Activated CD8-positive, alpha-beta T cell treated with anti-CD3 and anti-CD28 coated beads for 36 hours (primary cell): ENCODE measurements at places on chromosomes 5 and 9.

DNA sequence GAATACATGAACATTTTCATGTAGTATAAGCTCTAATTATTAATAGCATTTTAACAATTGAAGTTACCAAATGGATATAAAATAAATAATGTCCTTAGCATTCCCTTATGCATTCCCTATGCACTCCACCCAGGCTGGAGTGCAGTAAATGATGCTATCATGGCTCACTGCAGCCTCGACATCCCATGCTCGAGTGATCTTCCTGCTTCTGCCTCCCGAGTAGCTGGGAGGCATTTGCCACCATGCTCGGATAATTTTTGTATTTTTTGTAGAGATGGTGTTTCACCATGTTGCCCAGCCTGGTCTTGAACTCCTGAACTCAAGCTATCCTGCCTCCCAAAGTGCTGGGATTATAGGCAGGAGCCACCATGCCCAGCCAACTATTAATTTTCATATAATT lies 184.0 kb downstream of the PBX3 start:
- no peak for DNase-seq

DNA sequence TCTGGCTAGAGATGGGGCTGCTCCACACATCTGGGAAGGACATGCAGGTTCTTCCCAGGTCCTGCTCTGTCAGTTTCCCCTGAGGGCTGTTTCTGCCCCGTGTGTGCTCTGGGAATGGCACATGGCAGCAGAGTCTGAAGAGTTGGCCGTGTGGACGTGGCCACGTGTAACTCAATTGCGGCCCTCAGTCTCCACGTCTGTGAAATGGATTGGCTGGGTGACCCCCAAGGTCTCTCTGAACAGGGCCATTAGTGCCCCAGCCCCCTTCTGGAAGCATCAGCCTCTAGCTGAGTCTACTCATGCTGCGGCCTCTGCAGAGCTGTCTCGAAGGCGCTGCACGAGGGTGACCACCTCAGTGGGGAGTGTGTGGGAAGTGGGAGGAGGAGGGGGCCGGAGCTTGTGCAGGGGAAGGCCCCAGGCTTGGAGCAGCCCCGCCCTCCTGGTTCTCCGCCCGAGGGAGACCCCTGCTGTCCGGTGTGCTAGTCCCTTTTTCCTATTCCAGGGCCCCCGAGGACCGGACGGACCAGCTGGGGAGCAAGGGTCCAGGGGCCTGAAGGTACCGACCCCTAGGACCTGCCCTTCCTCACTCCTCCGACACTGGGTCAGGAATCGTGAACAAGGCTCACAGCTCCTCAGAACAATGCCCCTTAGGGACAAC lies 58.9 kb upstream of the ORM1 start:
- peak; percentile 7 for DNase-seq

GRCh38 chr9:72945391-72945790 lies 7.5 kb downstream of the ALDH1A1 start:
- DNase-seq = no peak

GRCh38 chr5:134100283-134101091 lies 14.0 kb upstream of the TCF7 start:
- DNase-seq = peak; percentile 94

- no peak for DNase-seq
Observed at GRCh38 chr5:139817362-139817761, 21.8 kb downstream of the PSD2 start.

DNA sequence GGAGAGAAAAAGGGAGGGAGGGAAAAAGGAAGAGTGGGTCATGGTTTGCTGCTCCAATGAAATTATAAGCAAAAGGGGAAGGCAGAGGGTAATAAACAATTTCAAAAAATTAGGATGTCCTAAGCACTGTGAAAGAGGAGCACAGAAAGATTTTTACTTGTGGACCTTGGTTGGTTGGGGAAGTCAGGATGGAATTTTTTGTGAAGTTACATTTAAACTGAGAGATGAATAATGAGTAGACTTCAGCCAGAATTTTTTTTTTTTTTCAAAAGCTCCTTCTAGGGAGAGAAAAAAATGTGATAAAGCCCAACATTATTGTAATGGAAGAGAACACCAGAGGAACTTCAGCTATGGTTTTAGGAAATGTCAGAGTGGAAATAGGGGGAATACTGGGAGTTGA lies 515.9 kb upstream of the PAPPA start:
- no peak for DNase-seq

DNA sequence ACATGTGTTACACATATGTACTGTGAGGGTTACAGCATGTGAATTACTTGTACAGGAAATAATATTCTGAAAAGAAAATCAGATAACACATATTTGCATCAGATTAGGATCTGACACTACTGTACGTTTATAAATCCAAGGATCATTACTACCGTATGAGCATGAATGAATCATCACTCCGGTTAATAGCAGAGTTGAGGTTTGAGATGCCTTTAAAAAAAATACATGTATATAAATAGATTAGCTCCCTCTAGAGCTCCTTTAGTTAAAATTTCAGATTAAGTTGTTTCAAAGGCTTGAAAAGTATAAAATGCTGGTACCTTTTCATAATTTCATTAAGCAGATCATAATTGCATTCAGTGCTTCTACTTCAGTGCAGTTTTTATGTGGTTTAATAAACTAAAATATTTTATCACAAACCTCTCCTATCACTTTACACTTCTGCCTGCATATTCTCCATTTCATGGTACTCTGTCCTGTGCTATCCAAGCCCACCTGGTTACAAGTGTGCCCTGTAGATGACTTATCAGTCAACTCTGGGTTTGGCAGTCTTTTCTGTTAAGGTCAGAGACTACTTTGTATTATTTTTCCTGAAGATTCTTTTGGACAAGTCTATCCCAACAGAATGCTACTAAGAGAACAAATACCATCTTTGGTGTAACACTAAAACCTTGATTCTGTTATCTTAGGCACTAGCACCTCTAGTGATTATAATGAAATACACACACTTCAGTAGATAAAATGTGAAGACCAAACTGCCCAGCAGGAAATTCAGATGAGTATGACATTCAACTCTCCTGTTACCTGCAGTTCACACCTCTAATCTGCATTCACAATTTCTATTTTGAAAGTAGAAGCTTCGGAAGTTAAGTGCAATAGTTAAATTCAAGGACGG lies 48.0 kb upstream of the POU5F2 start:
- no peak for DNase-seq

- DNase-seq = no peak
Observed at GRCh38 chr5:98458004-98458403, 315.5 kb upstream of the RGMB start.

- no peak for DNase-seq
Observed at GRCh38 chr5:178555005-178555404, 35.2 kb downstream of the COL23A1 start.

DNA sequence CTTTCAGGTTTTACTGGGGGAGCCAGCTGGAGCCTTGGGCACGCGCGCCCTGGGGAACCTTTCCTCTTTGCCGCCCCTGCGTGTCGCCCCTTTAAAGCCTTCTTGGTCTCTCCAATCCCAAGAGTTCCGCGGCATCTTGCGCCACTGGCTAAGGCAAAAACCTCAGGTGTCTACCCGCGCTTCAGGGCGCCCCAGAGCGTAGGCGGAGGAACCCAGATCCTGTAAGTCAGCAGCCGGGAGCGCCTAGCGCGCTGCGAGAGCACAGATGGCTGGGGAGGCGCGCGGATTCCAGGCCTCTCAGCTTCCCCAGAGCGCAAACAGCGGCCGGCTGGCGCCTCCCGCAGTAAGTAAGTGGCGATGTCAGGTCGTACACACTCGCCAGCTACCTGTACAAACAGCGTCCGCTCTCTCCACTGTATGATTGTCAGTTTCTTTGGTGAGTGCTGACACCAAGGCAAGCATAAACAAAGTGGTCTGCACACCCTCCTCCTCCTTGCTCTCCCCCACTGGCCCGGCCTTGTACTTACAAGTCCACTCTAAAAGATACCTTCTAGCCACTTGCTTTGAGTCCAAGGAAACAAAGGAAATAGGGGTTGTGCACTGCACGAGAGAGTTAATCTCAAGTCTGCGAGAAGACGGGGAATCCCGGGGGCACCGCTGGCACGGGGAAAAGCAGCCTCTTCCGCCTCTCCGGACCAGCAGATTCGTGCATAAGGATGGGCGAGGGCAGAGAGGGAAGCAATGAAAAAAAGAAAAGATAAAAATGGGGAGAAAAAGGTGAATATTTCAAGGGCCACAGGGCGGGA lies 2.9 kb downstream of the HTR1A start:
- peak; percentile 5 for DNase-seq

- peak; percentile 8 for DNase-seq
Observed at GRCh38 chr5:115262011-115262320, 711 bp downstream of the PGGT1B start.

DNA sequence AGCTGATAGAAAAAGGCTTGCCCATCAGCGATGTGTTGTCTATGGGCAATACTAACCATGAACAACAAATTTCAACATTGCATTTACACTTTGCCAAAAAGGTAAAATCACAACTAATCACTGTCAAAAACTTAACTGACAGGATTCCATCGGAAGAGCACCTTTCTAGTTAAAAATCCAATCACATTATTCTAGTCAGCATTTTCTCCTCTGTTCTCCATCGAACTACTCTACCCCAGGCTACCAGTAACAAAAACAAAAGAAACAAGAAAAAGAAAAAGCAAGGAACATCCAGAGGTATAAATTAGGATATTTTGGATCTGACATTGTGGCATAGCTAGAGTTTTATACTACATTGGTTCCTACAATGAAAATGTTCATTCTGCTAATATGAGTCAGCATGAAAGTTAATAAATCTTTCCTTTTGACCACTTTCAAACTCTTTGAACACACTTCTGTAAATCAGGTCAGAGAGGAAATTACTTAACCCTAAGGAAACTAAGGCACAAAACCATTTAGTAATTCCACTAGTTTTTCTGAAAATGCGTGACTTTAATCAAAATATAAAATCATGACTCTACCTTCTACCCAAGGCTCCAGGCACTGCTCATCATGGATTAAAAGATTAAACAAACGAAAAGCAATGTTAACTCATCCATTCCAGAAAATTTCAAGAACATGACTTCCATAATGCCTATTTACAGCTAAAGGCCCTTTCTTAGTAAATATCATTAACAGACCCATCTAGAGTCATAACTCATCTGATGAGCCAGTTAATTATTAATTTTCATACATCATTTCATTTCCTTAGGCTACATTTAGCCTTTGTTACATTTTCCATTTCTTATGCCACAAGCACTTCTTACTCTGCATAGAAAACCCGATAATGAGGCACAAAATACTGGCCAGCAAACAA lies 10.2 kb downstream of the GLIS3 start:
- no peak for DNase-seq

- no peak for DNase-seq
Observed at GRCh38 chr9:125472562-125472925, 210.9 kb downstream of the GAPVD1 start.

DNA sequence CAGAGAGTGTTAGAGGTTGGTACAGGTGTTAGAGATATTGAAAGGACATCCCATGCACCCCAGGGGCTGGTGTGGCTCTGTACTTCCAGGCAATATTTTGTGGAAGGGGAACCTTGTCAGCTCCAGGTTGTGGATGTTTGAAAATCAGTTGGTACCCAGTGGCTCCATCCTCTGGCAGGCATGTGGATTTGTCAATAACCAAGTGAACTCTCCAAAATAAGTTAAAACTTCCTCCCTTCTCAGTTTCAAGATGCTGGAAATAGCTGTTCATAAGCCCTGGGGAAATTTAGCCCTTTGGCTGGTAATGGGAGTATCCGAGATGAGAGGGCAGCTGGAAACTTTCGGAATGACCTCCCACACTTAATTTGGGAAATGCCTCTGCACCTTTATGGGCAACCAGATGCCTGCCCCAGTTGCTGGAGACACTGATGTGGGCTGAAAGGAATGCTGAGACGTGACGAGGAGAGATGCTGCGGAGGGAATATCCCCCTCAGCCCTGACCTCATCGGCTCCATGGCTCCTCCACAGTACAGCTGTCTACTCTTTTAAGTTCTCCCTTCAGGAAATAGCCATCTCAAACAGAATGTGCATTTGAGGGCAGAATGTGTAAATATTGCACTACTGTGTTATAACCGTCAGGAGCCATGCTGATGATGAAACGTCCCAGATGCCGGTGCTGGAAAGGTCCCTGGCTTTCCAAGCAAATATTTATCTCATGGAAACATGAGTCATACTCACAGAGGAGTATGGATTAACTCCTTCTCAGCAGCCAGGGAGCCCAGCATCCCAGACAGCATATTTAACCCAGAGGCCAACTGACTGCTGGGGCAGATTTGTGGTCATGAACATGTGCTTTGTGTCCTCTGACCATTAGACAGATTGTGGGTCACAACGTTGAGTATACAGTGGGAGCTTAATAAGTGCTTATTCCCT lies 29.5 kb downstream of the TGFBI start:
- no peak for DNase-seq

DNA sequence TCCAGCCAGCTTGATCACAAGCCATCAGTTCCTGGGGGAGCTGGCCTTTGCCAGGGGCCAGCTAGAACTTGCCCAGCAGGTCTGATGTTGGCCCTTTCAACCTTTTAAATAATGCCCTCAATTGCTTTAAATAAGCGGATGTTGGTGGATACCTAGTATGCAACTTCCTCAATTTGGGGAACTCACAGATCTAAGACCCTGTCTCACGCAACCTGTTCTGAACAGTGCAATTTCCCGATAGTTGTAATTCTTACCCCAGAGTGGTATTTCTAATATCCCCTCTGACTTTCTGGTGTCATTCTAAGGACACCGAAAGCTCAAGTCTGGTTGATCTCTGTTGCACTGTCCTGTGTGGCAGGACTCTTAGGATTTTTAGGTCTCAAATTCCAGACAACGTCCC lies 23.1 kb downstream of the GALNT12 start:
- DNase-seq = no peak

DNA sequence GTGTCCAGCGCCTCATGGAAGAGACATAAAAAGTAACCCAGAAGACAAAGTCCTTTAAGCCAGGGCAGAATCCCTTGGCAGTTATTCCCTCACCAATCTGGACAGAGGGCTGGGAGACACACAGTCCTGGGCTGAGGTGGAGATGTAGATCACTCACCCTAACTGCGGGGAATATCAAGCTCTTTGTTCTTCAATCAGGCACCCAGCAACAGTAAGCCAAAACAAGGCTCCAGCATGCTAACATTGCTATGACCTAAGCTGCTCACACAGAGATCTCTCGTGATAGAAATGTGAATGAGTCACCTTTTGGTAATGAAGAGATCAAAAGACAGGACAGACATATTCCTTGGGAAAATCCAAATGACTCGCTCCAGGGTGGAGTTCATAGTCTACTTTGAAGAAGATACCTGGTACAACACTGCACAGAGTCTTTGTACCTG lies 101.3 kb downstream of the FBN2 start:
- DNase-seq = no peak

GRCh38 chr9:21810388-21810787 lies 8.0 kb downstream of the MTAP start:
- DNase-seq = no peak

GRCh38 chr5:31187591-31187990 lies 5.9 kb upstream of the CDH6 start:
- DNase-seq = no peak

DNA sequence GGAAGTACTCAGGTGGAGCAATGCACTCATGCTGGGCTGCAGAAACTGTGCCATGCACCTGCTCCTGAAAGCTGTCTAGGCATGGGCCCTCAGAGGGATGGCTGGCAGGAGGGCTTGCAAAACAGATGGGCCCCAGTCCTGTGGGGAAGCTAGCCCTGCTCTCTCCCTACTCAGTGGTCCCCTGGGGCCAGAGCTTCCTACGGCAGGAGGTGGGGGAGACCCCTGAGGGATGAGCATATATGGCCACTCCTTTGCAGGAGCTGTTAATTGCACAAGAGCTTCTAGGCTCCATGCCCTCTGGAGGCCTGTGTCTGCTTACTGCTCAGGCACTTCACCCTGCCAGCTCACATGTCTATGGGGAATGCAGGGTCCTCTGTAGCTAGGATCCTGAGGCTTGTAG lies 545.3 kb upstream of the PTPRD start:
- DNase-seq = no peak

- DNase-seq = no peak
Observed at GRCh38 chr5:152511531-152512132, 106.6 kb upstream of the NMUR2 start.
